GM06990 (cell line): ENCODE measurements at places on chromosomes 3 and 15.

DNA sequence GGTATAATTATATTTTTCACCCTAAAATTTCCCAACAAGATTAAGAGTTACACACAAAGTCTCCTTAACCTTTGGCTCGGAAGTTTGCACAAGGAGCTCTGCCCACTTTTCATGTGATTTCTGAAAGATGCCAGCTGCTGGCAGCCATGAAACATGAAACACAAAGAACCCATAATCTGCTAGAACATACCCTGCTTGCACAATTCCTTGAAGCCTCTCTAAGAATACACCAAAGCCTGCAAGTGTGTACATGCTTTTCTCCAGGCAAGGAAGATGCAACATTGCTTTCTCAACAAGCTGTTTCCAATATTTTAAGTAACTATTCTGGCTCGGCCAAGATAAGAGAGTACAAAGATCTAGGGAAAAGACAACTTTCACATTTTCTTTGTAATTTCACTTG is 182.0 kb upstream of the WNT5A start:
- DNase-seq = no peak

- DNase-seq = no peak
Measured at GRCh38 chr15:62497356-62497755, 332.3 kb upstream of the C2CD4B start.

GRCh38 chr15:101431301-101431700 is 58.2 kb downstream of the PCSK6 start:
- no peak for DNase-seq

DNA sequence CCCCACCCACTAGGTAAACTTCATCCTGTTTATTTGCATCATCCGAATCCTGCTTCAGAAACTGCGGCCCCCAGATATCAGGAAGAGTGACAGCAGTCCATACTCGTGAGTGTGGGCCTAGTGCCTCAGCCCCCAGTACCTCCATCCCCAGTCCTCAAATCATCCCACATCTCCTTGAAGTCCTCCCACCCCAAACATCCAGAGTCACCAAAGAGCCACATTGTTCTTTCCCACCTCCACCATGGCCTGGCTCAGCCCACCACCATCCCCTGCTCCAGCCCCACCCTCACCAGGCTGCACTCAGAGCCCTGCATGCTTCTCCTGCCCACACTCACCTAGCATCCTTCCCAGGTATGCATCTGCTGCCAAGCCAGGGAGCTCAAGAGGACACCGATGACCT is 29.8 kb downstream of the VIPR1 start:
- DNase-seq = no peak

- no peak for DNase-seq
Measured at GRCh38 chr3:40287248-40287647, 22.3 kb upstream of the EIF1B start.

DNA sequence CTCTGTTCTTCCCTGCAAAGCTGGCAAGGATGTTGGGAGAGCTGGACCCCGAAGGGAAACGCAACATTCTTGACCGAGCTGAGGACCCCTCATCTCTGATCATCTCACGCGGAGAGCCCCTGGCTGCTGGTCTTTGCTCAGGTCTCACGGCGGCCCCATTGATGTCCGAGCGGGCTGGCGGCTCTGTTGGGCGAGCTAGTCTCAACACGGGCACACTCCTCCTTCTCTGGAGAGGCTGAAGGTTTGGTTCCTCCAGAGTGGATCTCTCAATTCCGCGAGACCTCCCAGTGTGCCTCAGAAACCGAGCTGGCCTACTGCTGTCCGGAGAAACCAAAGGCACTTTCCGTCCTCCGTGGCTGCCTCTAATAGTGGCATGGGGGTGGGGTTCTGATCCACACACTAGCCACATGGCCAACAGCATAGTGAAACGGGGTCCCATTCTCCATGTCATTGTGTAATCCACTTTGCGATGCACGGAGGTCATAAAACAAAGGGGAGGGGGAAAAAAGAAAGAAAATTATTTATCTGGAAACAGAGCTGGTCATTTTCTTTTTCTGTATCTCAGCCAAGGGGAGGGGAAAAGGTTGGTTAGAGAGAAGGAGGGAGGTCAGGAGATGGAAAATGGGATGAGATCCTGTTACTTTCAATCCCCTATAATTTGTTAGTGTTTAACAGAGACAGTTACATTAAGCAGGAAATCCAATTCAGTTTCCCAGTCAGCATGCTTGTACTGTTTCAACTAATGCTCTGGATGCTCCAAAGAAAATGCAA is 1.3 kb downstream of the CCDC80 start:
- DNase-seq = no peak

GRCh38 chr3:101266566-101266965 is 53.8 kb downstream of the IMPG2 start:
- DNase-seq = no peak

- DNase-seq = no peak
Measured at GRCh38 chr3:190552969-190553759, 39.3 kb downstream of the IL1RAP start.

DNA sequence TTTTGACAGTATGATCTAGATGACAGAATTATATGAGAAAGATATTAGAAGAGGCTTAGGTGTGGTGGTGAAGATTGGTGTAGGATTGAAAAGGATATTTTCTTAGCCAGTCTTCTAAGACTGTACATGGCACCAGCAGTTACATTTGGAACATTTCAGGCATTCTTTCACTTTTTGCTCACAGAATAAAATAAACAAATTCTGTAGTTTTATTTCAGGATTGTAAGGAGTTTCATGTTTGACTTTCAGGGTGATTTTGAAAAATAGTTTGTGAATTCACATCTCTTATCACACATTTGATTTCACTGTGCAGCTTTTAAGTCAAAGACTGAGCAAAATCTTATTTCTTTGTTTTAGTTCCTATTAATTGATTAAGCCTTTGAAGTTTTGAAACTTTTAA is 27.1 kb downstream of the DNAJC13 start:
- DNase-seq = no peak

GRCh38 chr3:163538387-163538786 is 1539.9 kb downstream of the SI start:
- DNase-seq = no peak

GRCh38 chr3:125054062-125054448 is 1.7 kb downstream of the HEG1 start:
- no peak for DNase-seq

GRCh38 chr3:101453961-101454360 is 59.1 kb downstream of the SENP7 start:
- no peak for DNase-seq

DNA sequence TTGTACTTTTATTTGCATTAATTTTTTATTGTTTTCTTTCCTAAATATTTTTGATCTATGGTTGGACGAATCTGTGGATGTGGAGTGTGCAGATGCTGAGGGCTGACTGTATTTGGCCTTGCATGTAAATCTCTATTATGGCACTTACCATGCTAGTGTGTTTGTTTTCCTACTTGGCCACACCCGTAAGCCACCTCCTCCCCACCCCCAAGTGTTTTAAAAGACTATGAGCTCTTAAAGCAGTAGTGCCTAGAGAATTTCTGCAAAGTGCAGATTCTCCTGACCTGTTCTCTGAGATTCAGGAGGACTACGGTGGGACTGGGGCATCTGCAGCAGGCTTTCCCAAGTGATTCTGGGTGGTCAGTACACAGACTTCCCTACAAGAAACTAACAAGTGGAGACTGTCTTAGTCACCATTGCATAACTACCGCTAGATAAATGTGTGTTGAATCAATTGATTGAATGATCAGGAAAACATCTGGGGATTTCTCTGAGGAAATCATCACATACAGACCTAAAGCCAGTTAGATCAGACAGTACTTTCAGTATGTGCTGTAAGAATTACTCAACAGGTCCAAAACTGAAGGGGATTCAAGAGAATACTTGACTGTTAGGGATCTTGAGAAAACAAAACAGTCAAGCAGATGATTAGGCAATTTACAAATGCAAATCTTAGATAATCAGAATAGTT is 6.2 kb upstream of the TIPARP start:
- DNase-seq = no peak

- no peak for DNase-seq
Measured at GRCh38 chr3:100289339-100289738, 28.5 kb downstream of the TBC1D23 start.

- DNase-seq = no peak
Measured at GRCh38 chr3:18224426-18224825, 200.7 kb downstream of the SATB1 start.

GRCh38 chr15:38613085-38613484 is 48.5 kb upstream of the RASGRP1 start:
- DNase-seq = no peak

- no peak for DNase-seq
Measured at GRCh38 chr15:38627689-38628277, 63.2 kb upstream of the RASGRP1 start.

GRCh38 chr3:5456199-5456598 is 268.7 kb downstream of the EDEM1 start:
- no peak for DNase-seq

DNA sequence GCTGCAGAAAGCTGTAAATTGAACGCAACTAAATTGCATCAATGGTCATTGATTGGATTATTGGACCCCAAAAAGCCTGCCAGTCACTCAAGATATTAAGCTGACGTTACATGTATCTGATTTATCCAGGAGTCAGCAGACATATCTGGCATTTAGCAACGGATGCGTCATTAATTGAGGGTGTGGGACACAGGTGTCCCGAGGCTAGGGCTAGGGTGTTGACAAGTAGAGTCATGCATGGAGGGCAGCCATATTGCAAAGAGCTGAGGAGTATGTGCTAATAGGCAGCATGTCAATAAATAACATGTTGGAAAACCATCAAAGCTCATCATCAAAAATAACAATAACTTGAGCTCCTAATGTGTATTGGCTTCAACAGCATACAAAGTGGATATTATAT is 234.5 kb upstream of the GOLGA6L4 start:
- no peak for DNase-seq

DNA sequence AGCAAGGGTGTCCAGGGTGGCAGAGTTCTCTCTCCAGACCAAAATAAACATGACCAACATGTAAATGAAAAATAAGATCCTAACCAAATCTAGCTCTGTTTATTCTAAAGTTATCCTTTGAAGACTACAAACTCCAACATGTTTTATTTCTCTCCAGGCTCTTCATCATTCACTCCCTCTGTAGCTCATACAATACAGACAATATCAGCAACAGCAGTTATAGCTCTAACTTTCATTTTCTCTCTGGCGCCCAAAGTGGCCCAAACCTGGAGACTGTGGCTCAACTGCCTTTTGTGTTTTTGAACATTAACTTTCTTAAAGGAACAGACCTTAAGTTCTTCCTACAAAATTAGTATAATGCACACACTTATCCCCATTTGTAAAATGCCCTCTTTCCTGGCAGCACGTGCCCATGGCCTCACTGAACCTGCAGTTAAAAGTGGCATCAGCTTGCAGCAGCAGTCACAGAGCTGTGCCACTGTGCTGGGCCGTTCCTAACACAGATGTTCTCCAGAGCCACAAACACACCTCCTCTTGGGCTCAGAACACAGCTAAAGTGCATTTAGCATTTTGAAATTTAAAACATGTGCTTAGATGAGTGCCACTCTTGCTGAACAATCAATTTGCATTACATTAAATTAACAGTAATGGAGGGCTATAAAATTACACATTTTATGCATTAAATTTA is 91.9 kb downstream of the RORA start:
- no peak for DNase-seq

GRCh38 chr3:184384856-184385422 is 5.1 kb downstream of the CHRD start:
- DNase-seq = no peak

- no peak for DNase-seq
Measured at GRCh38 chr15:66378814-66379430, 7.8 kb upstream of the MAP2K1 start.

DNA sequence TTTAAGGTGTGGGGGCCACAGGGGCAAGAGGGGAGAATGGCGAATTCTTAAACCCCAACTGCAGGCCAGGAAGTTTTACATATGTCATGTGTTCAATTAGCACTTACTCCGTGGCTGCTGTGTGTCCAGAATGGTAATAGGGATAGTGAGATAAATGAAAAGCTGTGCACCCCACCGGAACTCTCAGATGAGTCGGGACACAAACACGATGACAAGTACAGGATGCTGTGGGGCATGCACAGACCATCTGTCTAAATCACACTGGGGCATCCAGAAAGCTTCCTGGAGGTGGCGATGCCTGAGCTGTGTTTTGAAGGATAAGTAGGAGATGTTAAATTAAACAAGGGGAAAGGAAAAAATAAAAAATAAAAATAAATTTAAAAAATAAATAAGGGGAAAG is 18.3 kb upstream of the TMEM158 start:
- no peak for DNase-seq

- DNase-seq = no peak
Measured at GRCh38 chr3:30704931-30705890, 98.8 kb downstream of the TGFBR2 start.

DNA sequence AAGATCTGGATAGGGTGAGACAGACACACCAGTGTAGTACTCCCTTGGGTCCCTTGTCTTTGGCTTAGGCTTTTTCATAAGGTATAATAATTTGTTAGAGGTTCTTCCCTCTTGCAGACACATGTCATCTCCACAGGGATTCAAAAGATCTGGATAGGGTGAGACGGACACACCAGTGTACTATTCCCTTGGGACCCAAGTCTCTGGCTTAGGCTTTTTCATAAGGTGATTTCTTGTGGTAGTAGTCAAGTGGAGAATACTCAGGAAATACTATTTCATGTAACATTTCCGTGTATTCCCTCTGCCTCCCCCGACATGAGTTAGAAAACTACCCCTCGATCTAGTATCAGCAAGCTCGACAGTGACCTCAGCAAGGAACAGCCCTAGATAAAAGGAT is 954 bp upstream of the MAPKBP1 start:
- DNase-seq = no peak
